ENCODE measurements at places on chromosomes 7 and 10. TPM values are rescaled to one million over a fixed set of nuclear protein-coding genes. Genes with fewer than 3 reads are reported as not detected.

HTR5A gene
- not detected for total RNA-seq

SPRN gene
- total RNA-seq: 0.27 TPM

ZNF365 gene
- 0.39 TPM for total RNA-seq

PIK3CG gene
- total RNA-seq: 0.11 TPM

ABCB1 gene
- total RNA-seq: 0.82 TPM

Data from WTC11 (cell line).